ENCODE measurements at places on chromosomes 7 and 10.

GRCh38 chr7:144019457-144019856 lies 19.3 kb downstream of the OR6B1 start:
- DNase-seq, result no peak

DNA sequence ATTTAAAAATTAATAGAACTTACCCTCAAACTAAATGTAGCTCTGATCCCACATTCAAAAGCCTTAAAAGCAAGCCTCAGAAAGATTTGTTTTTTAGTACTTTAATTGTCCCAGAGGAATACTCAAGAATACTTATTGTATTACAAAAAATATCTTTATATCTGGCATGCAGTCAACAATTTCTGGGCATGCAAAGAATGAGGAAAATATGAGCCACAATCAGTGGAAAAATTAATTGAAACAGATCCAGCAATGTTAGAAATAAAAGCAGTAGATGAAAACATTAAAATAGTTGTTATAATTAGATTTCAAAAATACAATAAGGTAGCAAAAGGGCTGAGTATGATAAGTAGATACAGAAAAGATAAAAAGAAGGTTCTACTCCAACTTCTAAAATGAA lies 154.7 kb downstream of the PON1 start:
- no peak for DNase-seq

GRCh38 chr10:117442521-117442920 lies 67.3 kb upstream of the PDZD8 start:
- no peak for DNase-seq

GRCh38 chr10:119578355-119578754 lies 18.4 kb downstream of the TIAL1 start:
- DNase-seq, result no peak

- DNase-seq, result no peak
Measured at GRCh38 chr7:14821757-14822480, 80.6 kb downstream of the DGKB start.

DNA sequence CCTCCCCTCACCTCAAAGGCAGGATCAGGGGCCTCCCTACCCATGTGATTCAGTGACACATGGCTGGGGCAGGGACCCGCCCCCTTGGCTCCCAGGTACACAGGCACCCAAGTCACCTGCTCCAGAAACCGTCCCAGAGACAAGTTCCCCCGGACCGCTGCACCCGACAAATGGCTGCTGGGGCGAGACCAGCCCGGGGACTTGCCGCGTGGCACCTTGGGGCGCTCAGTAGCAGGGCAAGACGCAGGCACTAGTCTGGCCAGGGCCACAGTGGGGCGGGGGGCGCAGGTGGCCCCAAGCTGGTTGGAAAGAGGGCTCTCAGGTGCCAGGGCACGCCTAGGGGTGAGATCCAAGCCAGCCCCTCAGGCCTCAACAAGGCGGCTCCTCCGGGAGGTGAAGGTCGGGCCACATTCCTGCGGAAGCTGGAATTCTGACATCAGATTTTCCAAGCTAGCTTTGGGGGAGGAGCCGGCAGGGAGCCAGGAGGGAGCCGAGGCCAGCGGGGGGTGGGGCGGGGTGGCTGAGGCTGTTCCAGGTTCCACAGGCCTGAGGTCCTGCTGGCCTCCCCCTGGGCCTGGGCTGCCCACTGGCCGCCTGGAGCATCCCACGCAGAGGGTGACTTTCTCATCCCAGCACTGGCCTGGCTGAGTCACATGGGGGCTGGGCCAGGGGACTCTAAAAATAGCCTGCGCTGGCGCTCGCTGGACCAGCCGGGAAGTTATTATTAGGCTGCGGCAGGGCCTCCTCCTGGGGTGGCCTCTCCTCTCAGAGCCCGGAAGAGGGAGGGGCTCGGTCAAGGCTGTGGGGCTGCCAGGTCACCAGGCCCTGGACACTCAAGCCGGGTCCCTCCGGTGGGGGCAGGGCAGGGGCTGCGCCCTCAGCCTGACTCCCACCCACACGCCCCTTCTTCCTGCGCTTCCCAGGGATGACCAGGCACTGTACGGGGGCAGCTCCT lies 20.5 kb upstream of the INPP5A start:
- peak; percentile 89 for DNase-seq

- no peak for DNase-seq
Measured at GRCh38 chr7:50486512-50486911, 36.4 kb upstream of the FIGNL1 start.

DNA sequence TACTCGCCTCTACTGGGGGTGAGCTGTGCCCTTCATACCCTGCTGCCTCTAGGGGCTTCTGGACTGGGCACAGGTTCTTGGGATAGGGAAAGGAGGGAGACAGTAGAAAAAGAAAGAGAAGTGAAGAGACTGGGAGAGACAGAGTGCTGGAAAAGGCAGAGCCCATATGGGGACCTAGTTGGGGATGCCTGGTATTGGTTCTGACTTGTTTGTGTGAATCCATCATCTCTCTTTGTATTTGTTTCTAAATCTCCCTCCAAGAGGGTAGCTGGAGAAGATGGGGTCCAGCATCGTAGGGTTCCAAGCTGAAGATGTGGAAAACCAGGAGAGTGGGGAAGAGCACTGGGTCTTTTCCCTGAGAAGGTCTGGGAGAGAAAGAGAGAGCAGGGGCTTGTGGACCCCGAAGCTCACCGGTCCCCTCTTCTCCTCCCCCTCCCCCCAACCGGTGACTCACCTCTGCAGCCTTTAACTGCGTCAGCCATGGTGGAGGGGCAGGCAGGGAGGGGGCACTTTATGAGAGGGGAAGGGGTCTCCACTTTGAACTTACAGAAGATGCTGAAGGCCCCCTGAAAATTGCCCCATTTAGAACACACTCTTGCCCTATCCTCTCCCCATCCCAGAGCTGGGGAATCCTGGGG lies 3.2 kb upstream of the VGF start:
- no peak for DNase-seq

DNA sequence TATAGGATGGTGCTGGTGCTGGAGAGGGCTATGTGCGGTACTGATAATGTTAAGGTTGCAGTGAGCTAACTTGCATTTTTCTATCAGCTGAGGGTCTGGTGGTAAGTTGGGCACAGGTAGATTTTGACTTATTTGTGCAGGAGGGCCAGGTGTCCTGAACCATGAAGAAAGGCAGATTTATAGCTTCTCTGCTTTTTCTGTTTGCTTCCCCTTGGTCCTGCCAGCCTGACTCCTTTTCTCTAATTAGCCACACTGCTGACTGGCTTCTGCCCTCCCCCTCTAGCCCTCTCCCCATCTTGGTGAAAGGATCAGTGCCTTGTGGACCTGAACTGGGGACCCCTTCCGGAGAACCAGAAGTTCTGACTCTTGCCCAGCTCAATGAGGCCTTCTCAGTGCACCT lies 40.8 kb upstream of the STEAP4 start:
- no peak for DNase-seq

GRCh38 chr10:70293169-70293843 lies 9.5 kb upstream of the NPFFR1 start:
- no peak for DNase-seq

- no peak for DNase-seq
Measured at GRCh38 chr7:30648744-30649540, 33.3 kb downstream of the CRHR2 start.

DNA sequence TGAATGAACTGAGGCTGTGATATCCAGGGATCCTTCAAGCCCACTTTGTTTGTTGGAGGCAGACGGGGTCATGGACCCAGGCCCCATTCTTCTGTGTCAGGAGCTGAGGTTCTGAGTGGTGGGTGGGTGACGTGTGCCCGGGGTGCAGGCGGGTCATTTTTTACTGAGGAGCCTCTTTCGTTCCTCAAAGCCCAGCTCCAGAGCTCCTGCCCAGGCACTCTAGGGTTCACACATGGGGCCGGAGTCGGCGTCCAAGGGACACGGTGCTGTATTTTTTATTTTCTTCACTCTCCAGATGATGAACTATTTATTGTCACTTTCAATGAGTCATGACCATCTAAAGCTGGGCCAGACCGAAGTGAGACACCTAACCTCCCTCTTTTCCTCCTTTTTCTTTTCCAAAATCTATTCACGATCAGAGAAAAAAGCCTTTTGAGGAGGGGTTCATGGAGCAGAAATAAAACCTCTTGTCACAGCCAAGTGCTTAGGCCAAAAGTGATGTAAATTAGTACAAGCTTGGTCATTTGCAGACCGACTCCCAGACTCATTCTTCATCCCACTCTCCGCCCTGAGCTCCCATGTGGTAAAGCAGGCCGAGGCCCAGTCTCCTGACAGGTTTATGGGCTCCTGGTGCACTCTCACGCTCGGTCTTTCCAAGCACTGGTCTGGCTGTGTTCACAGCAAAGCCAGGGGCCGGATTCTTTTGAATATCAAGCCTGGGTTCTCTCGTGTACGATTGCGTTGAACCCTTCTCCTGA lies 41.4 kb upstream of the PITRM1 start:
- DNase-seq, result no peak
